ENCODE measurements at places on chromosomes 4 and X.
A peak's percentile ranks its signal among the peaks of the same experiment; 100 is the strongest.

DNA sequence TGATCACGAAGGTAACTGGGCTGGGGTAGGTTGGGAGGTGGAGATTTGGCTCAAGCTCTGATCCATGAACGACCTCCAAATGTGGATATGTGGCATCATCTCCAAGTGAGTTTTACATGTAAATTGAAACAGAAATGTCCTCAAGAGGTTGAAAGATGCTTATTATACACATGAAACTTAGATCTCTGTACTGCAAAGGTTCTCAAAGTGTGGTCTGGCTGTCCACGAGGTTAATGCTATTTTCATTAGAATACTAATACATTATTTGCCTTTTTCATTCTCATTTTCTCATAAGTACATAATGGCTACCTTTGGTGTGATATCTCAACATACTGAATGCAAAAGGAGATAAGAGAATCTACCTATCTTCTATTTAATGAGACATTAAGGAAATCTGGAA lies 198.2 kb downstream of the RASL11B start:
- DNase-seq = no peak

GRCh38 chr4:134636338-134637051 lies 434.9 kb upstream of the PABPC4L start:
- no peak for DNase-seq

DNA sequence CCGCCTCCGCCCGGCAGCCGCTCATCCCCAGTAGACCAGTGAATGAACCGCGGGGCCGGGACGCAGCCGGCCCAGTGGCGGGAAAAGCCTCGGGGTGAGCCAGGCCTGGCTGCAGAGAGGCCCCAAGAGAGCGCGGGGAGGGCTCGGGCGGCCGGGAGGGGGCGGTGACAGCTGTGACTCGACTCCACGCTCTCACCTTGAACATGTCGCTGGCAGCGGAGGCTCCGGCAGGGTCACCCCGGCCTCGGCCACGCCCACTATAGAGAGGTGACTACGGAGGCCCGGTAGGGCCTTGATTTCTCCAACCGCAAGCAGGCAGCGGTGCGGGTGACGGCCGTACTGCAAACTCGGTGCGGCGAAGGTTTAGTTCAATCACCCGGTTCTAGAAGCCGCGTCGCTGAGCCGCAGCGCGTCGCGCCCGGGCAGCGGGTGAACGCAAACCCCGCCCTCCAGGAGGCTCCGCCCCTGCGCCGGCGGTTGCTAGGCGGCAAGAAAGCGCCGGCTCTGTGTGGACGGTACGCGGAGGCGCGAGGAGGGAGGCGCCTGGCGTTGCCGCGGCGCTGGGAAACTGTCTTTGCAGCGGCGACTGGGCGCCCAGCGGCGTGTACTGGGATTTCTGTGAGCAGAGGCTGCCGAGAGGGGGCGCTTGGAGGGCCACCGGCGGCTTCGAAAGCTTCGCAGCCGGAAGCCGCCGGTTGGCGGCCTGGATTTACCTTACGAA lies at the start of the genes APOO and CXorf58:
Gene APOO, minus strand, starts transcription at position 441 of the 721 bp plus-strand sequence. Its CDS starts 236 bp downstream, at position 205.
Gene CXorf58, plus strand, starts transcription at position 509 of the 721 bp plus-strand sequence. CDS start 2,297 bp downstream, outside the sequence.
- DNase-seq = peak; percentile 85

DNA sequence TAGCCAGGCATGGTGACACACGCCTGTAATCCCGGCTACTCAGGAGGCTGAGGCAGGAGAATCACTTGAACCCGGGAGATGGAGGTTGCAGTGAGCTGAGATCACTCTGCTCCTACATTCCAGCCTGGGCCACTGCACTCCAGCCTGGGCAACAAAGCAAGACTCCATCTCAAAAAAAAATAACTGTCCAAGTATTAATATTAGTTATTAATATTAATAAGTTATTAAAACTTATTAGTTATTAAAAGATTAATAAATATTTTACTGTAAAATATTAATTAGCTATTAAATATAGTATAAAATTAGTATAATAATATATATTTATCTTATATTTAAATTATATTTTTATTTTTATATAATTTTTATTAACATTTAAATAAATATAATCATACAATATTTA lies 19.5 kb upstream of the NDST3 start:
- DNase-seq = no peak

- DNase-seq = no peak
Measured at GRCh38 chr4:139840773-139841172, 175.2 kb downstream of the MGST2 start.

GRCh38 chr4:186699298-186699697 lies 24.4 kb downstream of the FAT1 start:
- DNase-seq = no peak

DNA sequence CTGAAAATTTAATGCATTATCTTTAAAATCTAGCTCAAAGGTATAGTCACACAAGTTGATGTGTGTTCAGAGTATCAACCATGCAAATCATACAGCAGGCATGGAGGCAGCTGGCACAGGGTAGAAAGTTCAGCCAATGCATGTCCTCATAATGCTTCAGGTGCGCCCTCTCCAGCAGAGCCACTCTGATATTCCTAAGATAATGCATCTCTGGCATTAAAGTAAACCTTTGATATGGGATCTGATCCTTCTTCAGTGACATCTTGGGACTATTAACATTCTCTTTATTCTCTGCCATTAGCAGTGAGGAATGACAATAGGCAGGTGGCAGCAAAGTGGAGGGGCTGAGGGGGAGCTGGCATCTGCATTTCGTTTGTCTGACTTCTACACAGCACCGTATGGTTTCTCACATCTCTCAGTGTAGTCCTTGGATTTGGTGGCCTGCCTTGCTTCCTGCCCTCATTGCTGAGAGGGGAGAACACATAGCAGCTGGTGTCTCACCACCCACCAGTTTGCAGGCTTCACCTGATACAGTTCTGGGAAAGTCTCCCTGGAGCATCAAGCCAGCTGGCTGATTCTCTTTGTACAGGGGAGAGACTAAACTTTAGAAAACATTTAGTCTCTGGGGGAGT lies 168.7 kb upstream of the TBC1D9 start:
- no peak for DNase-seq

- no peak for DNase-seq
Measured at GRCh38 chr4:101784957-101785356, 5.6 kb upstream of the BANK1 start.

DNA sequence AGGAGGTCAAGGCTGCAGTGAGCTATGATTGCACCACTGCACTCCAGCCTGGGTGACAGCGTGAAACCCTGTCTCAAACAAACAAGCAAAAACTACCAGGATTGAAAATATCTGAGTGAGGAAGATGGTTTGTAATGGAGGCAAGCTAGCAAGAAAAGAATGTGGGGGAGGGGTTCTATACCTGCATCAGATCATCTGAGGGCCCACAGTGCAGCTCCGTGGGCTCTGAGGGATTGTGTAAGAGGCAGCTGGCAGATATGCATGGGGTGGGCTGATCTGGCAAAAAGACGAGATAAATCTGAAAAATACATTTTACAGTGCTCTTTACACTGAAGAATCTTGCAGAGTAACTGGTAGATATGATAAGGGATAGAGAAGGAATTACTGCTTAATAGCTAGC lies 28.9 kb upstream of the CHRNA9 start:
- DNase-seq = no peak

GRCh38 chrX:135421932-135422809 lies at the start of gene SMIM10L2A:
TSS of gene SMIM10L2A (plus strand) at chrX:135421944. CDS start at chrX:135422132, 188 bp downstream.
- DNase-seq = no peak

DNA sequence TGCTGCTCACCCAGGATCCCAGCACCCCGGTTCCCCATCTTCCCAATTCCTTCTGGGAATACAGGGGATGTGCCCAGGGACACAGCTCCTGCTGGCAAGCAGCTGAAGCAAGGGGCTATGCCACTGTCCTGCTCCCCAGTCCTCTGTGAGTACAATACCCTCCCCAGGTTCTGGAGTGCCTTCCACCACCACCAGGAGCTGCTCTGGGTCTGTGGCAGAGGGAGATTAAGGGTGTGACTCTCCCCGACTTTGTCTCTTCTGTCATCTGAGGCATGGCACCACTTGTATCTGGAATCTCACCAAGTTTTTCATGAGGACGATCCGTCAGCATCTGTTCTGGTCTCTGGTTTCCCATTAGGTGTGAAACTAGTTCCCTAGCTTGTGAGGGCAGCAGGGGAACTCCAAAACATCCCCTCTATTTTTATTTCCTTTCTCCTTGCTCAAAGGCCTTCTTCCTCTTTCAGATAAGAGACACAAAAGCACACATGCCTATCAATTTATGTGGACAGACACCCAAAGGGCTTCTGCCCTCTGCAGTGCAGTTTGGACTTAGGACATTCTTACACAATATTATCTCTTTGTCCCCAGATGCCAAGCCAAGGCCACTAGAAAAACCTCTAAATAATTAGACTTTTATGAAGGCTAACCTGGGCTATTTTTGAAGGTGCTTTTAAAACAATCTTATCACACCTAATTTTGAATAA lies 26.8 kb downstream of the MGST2 start:
- DNase-seq = no peak

- no peak for DNase-seq
Measured at GRCh38 chr4:20078644-20079043, 173.1 kb upstream of the SLIT2 start.

- DNase-seq = no peak
Measured at GRCh38 chrX:38214551-38215531, 5.8 kb downstream of the SRPX start.
